ENCODE measurements at places on chromosomes 6 and 20.

DNA sequence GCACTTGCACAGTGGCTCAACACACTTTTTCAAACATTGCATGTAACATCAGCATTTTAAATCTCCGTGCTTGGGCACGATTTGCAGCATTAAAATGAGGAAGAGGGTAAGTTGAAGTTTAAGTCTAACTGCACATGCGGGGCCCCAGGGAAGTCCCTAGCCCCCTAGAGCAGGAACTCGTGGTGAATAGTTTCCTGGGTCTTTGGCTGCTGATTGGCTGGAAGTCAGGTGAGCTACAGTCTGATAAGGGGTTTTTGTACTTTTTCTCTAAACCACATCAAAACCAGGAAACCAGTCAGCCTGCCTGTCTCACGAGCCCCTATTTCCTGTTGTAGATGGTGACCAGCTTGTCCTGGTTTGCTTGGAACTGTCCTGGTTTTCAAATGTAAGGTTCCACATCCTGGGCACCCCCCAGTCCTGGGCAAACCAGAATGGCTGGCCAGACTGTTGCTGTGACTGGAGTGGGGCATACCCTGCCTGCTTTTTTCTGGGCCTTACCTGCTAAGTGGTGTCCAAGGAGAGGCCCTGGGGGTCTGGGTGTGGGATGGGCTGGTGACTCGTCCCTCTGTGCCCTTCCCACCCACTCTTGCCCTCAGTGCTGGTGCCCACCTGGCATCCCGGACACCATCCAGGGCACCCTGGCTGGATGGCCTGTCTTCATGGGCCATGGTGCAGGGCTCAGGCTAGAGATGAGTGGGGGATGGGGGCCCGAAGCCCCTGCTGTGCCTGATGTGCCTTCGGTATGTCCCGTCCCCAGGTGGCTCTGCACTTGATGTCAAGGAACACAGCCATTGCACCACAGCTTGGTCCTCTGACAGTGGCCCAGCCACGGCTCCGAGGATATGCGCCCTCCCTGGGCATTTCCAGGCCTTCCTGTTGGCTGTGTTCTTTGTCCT lies 31.8 kb downstream of the SUN5 start:
- DNase-seq, result no peak

GRCh38 chr6:43171707-43172103 lies 636 bp downstream of the SRF start:
- DNase-seq, result no peak

DNA sequence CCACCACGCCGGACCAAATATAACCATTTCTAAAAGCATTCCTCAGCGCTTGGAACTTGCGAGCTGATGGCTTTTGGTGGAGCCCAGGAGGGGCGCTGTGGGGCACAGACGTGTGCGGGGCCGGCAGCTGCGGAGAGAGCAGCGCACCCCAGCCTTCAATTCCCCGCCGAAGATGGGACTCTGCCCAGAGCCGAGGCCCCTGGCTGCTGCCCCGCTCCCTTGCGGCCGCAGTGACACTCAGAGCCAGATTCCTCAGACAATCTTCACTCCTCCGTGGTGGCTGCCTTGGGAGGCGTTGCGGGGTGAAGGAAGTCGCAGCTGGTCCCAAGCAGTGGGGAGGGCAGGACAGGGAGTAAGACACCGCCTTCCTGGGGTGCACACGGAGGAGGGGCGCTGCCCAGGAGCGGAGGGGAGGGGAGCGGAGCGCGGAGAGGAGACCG lies 87.7 kb downstream of the TMEM242 start:
- no peak for DNase-seq

DNA sequence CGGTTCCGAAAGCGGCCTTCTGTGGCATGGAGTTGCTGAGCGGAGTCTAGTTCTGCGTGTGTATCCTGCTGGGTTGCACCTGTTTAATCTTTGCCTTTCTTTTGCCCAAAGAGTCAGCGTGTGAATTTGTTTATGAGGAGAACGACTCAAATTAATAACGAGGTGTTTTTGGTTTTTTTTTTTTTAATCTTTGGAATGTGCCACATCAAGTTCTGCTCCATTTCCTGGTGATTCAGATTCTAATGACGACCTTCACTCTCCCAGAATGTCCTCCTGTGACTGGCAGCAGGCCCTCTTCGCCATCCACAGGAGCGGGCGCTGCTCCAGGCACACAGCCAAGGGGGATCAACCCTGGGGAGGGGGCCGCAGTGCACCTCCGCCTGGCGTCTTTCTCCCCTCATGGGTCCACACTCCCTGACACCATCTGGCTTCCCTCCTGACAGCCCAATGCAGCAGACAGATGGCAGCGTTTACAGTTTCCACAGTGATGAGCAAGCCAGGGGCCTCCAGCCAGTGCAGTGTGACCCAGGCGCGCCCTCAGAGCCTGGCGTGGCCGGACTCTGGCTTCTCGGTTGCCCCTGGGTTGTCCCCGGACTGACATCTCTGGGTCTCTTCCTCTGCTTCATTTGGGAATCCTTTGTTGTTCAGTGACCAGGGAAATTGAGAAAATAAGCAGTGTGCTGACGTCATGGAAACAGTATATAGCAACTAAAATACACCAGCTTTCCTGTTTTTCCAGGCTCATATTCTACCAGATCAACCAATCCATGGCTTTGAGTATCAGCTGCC lies 27.5 kb upstream of the AFDN start:
- DNase-seq, result peak; percentile 1

GRCh38 chr6:75065523-75065922 lies 140.3 kb downstream of the COL12A1 start:
- DNase-seq, result no peak

GRCh38 chr20:50015636-50015992 lies 32.8 kb downstream of the SNAI1 start:
- no peak for DNase-seq

DNA sequence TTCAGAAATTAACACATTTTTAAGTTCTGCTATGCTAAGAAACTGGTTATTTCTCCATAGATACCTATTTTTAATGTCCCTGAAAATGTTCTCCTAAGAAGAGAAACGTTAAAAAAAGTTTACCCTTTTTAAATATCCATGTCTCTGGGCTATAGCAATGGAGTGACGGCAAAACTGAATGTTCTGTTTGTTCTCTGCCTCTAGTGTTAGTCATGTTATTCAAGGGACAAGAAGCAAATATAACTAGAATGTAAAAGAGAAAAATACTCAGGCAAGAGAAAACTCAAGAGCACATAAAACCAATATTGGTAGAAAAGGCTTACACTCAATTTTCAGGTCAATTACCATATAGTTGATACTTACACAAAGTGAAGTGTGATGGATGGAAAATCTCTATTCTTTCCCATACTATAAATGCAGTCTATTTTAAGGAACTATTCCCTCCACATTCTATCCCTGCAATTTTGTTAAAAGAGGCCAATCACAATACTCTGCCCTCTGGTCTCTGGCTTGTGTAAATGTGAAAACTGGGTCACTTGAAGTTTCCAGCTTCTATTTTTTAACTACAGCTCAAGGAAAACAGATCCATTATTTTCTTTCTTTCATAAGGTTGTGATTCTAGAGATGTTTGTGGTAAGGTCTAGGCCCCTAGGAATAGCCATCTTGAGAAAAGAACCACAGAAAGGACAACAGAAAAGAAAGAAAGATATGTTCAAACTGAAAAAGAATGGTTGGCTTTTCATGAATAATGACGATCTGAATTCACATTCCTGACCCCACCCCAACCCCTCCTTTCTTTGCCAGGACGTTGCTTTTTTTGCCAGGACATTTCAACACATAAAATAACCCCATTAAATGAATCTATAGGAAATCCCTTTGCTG lies 200.3 kb upstream of the FAM83B start:
- peak; percentile 9 for DNase-seq

- DNase-seq, result no peak
These were observed 1.4 kb downstream of the MAP3K4 start for GRCh38 chr6:160992980-160993314.

DNA sequence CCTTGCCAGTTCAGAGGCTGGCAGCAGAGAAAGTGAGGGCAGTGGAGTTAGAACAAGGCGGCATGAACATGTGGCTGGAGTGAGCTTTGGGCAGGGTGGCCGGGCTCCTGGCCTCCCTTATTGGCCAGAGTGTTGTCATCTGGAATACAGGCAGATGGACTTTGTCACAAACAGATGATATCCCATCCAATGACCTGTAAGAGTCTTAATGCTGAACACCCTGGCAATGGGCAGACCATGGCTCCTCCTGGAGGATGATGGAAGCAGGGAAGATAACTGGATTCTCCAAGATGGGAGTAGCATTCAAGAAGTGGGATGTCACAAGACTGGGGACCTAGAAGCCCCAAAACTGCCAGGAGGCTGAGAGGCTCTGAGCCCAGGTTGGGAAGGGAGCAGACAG lies 242.1 kb downstream of the MAFB start:
- DNase-seq, result no peak

GRCh38 chr6:2744209-2744771 lies 6.4 kb downstream of the MYLK4 start:
- DNase-seq, result peak; percentile 74

DNA sequence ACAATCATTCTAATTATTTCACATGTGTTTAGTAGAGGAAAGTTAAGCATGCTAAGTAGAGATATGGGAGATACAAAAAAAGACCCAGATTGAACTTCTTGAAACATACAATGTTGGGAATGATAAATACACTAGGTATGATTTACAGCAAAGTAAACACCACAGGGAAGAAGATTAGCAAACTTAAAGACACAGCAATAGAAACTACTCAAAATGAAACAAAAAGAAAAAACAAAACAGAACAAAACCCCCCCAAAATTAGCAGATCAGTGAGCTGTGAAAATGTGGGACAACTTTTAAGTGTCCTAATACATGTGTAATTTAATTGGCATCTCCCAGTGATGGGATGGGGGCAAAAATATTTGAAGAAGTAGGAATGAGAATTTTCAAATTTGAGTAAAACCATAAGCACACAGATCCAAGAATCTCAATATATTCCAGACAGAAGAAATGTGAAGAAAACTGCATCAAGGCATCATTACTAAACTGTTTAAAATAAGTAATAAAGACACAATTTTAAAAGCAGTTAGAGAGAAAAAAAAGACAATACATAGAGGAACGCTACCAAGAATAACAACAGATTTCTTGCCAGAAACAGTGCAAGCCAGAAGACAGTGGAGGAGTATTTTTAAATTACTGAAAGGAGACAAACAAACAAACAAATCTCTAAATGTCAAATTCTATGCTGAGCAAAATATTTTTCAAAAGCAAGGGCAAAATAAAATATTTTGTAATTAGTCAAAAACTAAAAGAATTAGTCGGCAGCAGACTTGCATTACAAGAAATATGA lies 473.7 kb downstream of the QKI start:
- no peak for DNase-seq

DNA sequence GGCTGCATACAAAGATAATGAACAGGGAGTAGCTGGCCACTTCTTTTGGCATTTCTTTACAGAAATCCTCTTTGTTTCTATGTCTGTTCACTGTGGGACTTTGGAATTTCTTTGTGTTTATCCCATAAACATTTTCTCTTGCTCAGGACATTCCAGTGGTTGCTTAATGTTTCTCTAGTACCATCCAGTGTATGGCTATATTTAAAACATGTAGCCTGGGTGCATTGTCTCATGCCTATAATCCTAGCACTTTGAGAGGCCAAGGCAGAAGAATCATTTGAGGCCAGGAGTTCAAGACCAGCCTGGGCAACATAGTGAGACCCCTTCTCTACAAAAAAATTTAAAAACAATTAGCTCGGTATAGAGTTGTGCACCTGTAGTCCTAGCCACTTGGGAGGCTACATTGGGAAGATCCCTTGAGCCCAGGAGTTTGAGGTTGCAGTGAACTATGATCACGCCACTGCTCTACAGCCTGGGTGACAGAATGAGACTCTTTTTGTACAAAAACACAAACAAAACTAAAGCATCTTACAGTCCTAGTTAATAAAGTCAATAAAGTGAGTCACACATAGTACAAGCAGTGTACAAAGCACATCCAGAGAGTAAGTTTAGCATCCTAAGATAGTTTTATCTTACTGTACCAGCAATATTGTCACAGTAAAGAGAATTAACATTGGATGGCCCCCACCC lies 63.3 kb downstream of the ZFAND3 start:
- DNase-seq, result no peak

DNA sequence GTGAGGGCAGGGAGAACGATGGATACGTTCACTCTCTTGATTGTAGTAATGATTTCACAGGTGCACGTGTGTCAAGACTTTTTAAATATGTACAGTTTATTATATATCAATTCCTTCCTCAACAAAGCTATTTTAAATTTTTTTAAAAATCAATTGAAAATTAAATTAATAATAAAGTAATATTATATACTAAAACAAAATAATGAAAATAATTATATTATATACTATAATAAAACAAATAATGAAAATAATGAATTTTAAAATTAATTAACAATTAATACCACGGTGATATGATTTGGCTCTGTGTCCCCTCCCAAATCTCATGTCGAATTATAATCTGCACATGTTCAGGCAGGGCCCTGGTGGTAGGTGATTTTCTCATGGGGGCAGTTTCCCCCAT lies 42.7 kb downstream of the ADGRF5 start:
- DNase-seq, result no peak

GRCh38 chr6:7939864-7940228 lies 29.3 kb upstream of the TXNDC5 start:
- no peak for DNase-seq

DNA sequence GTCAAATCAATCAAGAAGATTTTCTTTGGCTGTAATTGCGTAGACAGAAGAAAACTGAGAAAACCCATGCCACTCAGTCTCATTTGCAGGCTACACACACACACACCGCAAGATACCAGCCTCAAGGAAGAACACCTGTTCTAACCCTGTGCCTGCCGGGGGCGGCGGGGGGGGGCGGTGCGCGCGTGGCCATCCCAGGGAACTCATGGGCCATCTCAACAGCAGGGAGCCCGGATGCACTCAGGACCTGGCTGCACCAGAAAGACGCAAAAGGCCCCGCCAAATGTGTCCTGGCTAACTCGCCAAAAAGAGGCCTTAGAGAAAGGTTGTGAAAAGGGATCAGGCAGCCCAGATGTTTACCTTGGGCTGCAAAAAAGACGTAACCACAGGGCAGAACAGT lies 2.1 kb downstream of the B3GAT2 start:
- DNase-seq, result no peak

GRCh38 chr6:44132476-44132875 lies 5.1 kb downstream of the TMEM63B start:
- DNase-seq, result no peak

DNA sequence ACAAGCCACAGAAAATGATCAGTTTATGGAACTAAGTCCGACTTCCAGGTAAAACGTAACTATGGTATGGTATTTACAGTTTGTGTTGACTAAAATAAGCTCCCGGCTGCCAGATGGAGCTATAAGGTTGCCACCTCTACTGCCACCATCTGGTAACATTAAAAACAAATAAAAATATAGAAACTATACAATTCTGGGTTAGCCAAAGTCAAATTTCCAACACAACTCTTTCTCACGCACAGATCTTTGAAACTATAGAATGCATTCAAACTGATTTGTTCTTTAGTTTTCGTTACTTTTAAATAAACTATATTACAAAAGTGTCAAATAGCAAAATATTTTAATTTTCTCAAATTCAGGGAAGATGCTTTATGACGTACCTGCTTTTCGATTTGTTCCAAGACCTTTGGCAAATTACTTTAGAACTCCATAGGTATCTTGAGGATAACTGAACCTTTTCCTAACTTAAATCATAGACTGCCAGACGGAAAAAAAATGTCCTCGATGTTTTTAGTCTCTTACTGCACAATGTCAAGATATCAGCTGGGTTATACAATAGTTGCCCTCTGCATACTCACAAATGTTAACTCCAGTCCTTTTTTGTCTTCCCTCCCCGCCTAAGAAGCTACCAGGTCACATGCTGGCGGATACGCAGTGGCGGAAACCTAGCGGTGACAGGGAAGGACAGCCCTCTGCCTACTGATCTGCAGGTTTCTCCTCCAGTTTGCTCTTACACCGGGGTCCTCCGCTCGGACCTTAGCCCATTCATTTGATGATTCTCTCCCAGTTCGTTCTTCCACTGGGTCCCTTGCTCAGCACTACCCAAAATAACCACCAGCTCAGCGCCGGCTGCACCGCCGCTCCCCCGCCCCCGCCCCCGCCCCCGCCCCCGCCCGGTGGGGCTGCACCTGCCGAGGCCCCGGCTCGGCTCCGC lies 888 bp downstream of the SLC17A5 start:
- DNase-seq, result peak; percentile 74
